Right ventricle myocardium inferior (tissue), 1 donor: ENCODE measurements at places on chromosomes 7 and 10. TPM values are rescaled to one million over a fixed set of nuclear protein-coding genes. Genes with fewer than 3 reads are reported as not detected.

The GALNT17 gene
- 78.1 TPM for total RNA-seq

The MYL10 gene
- not detected for total RNA-seq

The TACR2 gene
- 0.19 TPM for total RNA-seq

The NEUROG3 gene
- total RNA-seq: not detected

The GIMAP4 gene
- total RNA-seq: 38.4 TPM

The GNAT3 gene
- not detected for total RNA-seq

The C10orf105 gene
- 0.05 TPM for total RNA-seq

The GPR15LG gene
- total RNA-seq: not detected

The HOXA3 gene
- total RNA-seq: not detected

The SPDYE9 gene
- total RNA-seq: not detected

The OR2A42 gene
- not detected for total RNA-seq

The HOXA5 gene
- total RNA-seq: not detected

The SEMA3E gene
- 0.24 TPM for total RNA-seq

The TMEM130 gene
- total RNA-seq: not detected
